Kidney (tissue), 22 donors: ENCODE measurements at places on chromosomes 16 and 17.

- DNase-seq = no peak
These were observed 84.8 kb downstream of the PITPNC1 start for GRCh38 chr17:67461876-67462275.

GRCh38 chr16:22635357-22635761 lies 124.7 kb downstream of the NPIPB5 start:
- no peak for DNase-seq

DNA sequence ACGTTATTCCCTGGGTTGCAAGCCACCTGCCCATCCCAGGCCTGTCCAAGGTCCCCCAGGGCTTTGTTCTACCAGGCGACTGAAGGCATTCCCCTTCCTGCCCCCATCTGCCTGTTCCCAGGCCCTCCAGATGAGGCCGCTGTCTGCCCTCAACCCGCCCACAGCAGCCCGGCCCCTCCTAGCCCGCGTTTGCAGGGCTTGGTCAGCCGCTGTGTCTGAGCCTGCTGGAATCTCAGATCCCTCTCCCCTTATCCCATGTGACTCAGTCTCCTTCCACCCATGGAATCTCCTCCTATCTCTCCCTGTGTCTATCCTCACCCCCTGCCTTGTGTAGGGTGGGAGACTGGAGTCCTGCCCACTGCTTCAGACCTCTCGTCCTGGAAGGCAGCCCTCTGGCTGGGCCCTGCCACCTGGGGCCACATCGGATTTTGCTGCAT lies 186.0 kb upstream of the TNRC6C start:
- peak; percentile 39 for DNase-seq

DNA sequence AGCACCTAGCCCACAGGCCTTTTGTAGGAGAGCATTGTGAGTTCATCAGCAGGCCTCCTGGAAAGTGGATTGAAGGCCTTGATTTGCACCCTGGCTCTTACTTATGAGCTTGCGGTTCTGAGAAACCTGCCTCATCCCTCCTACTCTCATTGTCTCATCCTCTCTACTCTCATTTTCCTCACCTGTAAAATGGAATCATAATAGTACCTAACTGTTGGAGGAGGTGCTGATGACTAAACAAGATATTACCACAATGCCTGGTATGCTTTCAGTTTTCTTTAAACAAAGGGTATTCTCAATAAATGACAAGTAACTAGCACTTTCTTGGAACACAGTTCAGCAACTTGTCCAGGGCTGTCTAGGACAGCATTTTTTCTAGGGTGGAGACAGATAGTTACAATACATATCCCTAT lies 243.1 kb upstream of the MAF start:
- DNase-seq = no peak

DNA sequence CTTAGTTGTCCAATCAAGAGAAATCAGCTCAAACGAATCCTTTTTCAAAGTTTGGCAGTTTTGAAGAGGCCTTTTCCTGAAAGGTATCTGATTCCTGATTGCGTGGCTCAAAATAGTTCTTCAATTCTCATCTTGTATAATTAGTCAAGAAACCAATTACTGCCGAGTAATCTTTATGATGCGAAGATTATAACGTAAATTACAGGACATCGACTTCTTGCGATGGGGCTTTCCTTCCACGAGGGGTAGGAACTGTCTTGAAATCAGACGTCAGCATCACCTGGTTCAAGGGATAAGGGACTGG lies 644 bp upstream of the ARL2BP start:
- no peak for DNase-seq

DNA sequence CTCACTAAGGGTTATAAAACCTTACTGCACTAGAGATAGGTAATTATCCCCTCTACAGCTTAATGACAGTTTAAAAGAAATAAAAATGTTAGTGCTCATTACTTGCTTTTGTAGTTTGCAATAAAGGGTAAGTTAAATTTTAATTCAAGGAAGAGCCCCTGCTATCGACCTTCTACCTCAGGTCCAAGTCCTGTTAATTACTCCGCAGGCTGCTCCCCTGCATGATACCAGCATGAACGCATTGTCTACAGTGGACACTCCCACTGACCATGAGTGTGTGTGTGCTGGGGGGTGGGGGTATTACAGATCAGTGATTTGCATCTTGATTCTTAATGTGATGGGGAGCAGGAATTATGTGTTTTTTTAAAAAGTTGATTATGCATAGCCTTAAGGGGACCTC lies 103.1 kb downstream of the AATF start:
- DNase-seq = peak; percentile 65

DNA sequence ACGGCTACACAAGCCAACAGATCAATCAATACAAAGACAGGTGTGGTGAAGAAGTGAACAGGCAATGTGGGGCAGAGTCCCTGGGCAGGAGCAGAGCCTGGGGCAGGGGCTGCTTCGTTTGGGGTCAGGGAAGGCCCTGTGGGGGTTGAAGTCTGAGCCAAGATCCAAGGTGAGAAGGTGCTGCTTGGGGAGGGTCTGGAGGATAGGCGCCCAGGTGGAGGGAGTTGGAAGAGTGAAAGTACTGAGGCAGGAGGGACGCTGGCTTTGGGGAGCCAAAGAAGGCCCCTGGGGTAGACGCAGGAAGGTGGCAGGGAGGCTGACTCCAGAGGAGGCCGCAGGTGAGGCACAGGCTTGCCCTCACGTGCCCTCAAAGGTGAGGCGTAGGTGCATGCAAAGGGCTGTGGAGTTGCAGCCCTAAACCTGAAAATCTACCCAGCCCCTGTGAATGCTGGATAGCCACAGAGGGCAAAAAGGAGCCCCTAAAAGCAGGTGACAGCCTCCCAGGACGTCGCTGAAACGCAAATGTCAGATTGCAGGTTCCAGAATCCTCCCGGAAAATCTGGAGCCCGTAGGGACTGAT lies 33.3 kb downstream of the WFDC1 start:
- no peak for DNase-seq

- DNase-seq = no peak
These were observed 3.6 kb downstream of the CLEC19A start for GRCh38 chr16:19288872-19289799.

DNA sequence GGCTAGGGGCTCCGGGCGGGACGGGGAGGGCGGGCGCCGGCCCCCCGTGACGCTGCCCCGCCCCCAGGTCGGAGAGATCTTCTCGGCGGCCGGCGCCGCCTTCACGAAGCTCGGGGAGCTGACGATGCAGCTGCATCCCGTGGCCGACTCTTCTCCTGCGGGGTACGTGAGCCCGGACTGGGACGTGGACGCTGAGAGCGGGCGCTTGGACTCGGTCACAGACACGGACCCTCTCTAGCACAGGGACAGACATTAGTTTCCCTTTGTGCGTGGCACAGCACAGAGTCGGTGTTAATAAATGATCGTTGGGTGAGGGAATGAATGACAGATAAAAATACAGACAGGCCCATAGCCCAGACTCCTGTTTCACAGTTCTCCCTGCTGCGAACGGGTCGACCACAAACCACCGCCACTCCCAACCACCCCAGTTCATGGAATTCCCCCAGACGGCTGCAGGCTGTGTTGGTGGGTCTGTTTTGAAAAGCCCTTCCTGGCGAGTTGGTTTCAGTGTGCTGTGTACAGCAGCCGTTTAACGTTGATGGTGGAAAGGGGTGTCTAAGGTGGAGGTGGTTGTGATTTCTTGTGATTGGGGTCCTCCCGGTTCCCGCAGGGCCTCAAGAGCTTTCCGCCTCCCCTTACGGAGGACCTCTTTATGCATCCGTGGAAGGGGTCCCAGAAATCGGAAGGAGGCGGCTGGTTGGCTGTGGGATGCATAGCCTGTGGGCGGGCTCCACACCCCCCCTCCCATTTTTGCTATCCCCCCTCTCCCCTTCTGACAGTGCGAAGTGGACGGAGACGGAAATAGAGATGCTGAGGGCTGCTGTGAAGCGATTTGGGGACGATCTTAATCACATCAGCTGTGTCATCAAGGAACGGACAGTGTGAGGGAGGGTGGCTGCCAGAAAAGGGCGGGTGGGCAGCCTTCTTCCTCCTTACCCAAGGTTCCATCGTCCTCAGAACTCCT lies 2.9 kb downstream of the RNASEK start:
- DNase-seq = no peak

DNA sequence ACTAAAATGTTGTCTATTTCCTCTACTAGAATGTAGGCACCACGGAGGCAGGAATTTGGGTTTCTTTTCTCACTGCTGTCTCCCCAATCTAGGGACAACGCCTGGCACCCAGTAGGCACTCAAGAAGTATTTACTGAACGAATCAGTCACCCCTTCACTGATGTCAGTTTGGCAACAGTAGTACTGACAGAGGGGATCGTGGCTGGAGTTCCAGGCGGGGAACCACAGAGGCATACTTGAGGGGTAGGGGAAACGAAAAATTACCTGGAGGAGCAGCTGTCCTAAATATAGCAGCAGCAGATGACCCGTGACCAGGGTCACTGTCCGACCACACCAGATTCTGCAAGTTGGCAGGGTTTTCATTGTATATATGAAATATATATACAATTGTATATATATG lies 33.3 kb downstream of the TRIM25 start:
- DNase-seq = no peak

DNA sequence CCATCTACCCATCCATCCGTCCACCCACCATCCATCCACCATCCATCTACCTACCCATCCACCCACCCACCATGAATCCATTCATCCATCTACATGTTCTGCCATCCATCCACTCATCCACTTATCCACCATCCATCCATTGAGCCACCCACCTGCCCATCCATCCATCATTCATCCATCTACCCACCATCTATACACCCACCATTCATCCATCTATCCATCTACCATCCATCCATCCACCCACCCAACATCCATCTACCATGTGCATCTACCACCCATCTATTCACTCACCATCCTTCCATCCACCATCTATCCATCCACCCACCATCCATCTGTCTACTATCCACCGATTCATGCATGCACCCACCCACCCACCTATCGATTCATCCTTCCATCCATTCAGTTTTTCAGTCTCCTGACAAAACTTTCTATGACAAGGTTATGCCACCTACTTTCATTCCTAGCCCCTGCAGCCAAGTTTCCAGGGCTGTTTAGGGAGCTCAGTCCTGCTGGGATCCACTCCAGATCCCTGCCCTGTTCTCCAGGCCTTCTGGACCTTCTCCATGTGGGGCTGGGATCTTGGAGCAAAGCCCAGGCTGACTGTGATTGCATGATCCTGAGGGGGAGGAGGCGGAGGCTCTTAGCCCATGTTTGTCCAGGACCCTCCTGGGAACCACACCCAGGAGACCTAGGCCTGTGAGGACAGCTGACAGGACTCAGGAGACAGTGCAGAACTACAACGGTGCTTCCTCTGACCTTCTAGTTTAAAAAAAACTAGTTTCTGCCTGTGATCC lies 27.4 kb downstream of the BCO1 start:
- DNase-seq = peak; percentile 18

DNA sequence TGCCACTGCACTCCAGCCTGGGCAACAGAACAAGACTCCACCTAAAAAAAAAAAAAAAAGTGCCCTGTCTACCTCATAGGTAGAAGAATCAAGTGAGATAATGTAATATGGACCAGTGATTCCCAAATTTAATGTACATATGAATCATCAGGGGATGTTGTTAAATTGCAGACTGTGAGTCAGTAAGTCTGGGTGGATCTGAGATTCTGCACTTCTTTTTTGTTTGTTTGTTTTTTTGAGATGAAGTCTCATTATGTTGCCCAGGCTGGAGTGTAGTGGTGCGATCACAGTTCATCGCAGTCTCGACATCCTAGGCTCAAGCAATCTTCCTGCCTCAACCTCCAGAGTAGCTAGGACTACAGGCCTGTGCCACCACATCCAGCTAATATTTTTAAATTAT lies 31.6 kb downstream of the HOXB1 start:
- DNase-seq = no peak

DNA sequence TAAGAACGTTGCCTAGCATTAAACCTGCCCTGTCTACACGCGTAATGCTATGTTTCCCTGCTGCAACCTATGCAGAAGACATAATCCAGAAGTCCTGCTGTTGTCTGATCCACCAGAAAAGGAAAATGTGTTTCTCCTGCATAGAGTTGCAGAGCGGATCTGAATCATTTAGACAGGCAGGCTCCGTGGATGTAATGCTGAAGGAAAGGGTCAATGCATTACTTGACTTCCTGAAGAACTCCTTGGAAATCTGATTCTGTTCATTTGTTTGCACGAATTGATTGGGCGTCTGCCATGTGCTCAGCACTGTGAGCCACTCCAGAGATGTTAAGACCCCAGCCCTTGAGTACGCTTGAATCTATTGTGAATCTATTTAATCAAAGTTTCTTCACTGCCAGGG lies 83.4 kb downstream of the FOXL1 start:
- DNase-seq = no peak

GRCh38 chr16:84579936-84580335 lies 37.9 kb downstream of the COTL1 start:
- no peak for DNase-seq

DNA sequence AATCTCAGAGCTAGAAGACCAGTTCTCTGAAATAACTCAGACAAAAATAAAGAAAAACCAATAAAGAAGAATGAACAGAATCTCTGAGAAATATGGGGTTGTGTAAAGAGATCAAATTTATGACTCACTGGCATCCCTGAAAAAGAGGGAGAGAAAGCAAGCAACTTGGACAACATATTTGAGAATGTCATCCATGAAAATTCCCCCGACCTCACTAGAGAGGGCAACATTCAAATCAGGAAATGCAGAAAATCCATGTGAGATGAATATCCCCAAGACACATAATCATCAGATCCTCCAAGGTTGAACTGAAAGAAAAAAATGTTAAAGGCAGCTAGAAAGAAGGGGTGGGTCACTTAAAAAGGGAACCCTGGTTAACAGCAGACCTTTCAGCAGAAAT lies 32.1 kb downstream of the TANC2 start:
- no peak for DNase-seq

- DNase-seq = no peak
These were observed 63.7 kb upstream of the AMZ2 start for GRCh38 chr17:68184141-68184571.

DNA sequence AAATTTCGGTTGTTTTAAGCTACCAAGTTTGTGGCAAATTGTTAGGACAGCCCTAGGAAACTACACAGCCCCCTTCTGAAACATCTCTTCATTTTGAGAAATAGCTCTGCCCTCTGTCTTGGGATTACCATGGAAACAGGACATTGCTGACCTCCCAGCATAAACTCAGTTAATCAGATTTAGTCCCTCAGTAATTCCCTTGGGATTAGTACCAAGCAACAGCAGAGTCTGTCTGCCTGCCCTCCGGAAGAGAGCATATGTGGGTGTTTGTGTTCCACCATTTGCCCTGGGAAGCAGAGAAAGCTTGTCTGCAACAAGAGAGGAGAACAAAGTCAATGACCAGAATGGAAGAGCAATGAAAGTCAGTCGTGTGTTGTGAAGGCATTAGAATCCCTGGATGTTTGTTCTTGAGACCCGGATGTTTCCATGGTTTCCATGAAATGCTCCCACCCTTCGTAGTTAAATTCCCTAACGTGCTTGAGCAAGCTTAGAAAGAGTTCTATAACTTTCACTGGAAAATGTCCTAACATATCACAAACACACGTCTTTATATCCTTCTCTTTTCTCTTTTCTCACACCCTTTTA lies 26.2 kb downstream of the NUDT7 start:
- peak; percentile 19 for DNase-seq
